A549 treated with dexamethasone at 1 μM for 4 hours (cell line): ENCODE measurements at places on chromosomes 5 and 9. TPM values are rescaled to one million over a fixed set of nuclear protein-coding genes. Genes with fewer than 3 reads are reported as not detected.

Gene SH3GL2
- total RNA-seq = 0.05 to 0.17 TPM (median 0.08 TPM) in 5 replicates

Gene NUTM2G
- total RNA-seq = 0.05 TPM in 1 of 5 replicates, not detected in the others

Gene PLPP7
- total RNA-seq = 0.09 TPM in 1 of 5 replicates, not detected in the others

Gene AGXT2
- total RNA-seq = not detected in 5 replicates

Gene OR1L6
- total RNA-seq = not detected in 5 replicates

Gene FIBCD1
- total RNA-seq = 11.8 to 23.1 TPM (median 20.8 TPM) in 5 replicates

Gene WDR31
- 0.85 to 1.6 TPM (median 1.2 TPM) in 5 replicates for total RNA-seq

Gene HABP4
- total RNA-seq = 15.6 to 17.7 TPM (median 15.9 TPM) in 5 replicates

Gene PCDHGA6
- 0.12 to 0.32 TPM (median 0.29 TPM) in 5 replicates for total RNA-seq

Gene TARS1
- 137 to 177 TPM (median 160 TPM) in 5 replicates for total RNA-seq

Gene IFNK
- total RNA-seq = 0.13 TPM in 1 of 5 replicates, not detected in the others

Gene ARHGEF39
- 11.5 to 16.2 TPM (median 15.4 TPM) in 5 replicates for total RNA-seq

Gene FAM200C
- total RNA-seq = 1.2 to 1.7 TPM (median 1.6 TPM) in 5 replicates
